ENCODE measurements at places on chromosomes 4 and X. TPM values are rescaled to one million over a fixed set of nuclear protein-coding genes. Genes with fewer than 3 reads are reported as not detected.

Gene ETNPPL
- total RNA-seq = not detected

Gene UTP14A
- 20.8 TPM for total RNA-seq

Gene USP17L30
- not detected for total RNA-seq

Gene RAB41
- not detected for total RNA-seq

Gene RGN
- total RNA-seq = 0.18 TPM

GRCh38 chr4:71261001-71261400 is 77.8 kb upstream of the SLC4A4 start:
- peak overlapping the region; percentile 0 for H3K27ac ChIP-seq
- peaks cover 2% of the 10 kb centered on the region for H3K27me3 ChIP-seq
- peaks cover 22% of the 10 kb centered on the region for H3K4me1 ChIP-seq
- DNase-seq = no peak
- peaks cover 13% of the 10 kb centered on the region for H3K36me3 ChIP-seq
- no peak overlapping the region for H3K4me3 ChIP-seq

DNA sequence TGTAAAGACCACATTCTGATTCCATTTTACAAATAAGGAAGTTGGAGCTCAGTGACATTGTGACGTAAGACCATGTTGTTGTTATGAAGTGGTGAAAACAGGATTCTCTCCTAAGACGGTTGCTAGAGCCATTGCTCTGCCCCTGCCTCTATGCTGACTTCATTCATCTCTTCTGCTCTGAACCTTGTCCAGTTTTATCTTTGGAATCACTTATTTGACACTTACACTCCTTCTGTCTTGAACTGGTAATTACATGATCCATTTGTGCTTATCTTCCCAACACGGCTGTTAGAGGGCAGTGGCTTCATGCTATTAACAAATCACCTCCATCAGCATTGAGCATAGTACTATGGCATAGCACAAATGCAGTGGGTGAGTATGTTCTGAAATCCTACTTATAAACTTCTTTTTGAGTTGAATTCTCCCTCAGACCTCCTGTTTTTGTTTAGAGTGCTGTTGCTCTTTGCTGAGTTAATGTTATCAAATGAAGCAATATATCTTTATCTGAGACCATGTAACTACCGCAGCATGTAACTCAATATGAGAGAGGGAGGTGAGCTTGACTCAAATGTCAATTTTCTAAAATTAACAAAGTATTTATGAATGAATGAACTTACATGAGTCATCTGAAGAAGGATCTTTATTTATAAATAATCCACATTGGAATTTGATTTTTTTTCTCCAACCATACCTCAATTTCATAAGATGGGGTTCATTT is 177.8 kb downstream of the RASL11B start:
- H3K4me1 ChIP-seq = peaks cover 13% of the 10 kb centered on the region
- no peak for DNase-seq
- peaks cover 7% of the 10 kb centered on the region for H3K36me3 ChIP-seq

- H3K4me3 ChIP-seq = no peak overlapping the region
- H3K27me3 ChIP-seq = no peaks in the 10 kb centered on the region
- DNase-seq = no peak
- H3K36me3 ChIP-seq = no peaks in the 10 kb centered on the region
- no peak overlapping the region for H3K27ac ChIP-seq
- no peaks in the 10 kb centered on the region for H3K4me1 ChIP-seq
These were observed 279.6 kb upstream of the CLNK start for GRCh38 chr4:10963958-10964703.

GRCh38 chr4:146534178-146534577 is 12.4 kb upstream of the SLC10A7 start:
- DNase-seq = no peak
- H3K36me3 ChIP-seq = no peaks in the 10 kb centered on the region
- no peaks in the 10 kb centered on the region for H3K4me1 ChIP-seq
- H3K27ac ChIP-seq = no peak overlapping the region

DNA sequence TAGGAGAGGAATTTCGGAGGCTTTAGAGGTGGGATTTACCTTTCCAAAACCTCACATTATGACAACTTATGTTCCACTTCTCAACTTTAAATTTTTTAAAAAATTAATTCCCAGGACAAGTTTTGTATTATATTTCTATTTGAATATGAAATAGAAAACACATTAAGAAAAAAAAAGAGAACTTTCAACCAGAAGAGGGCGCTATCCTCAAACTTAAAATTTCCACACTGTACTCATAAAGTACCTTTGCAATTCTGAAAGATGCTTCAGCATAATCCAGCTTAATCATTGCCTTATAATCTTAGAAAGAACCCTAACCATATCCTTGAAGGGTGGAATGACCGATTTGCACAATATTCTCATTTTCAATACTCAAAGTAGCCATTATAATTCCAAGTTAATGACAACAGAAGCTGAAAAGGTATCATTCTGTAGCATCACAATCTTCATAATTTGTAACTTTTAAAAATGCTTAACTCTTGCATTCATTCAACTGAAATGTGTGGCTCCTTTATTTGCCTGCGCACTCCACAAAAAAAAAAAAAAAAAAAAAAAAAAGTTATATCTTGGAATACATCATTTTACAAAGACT is 158.0 kb downstream of the KCNIP4 start:
- no peak for DNase-seq
- H3K27me3 ChIP-seq = no peaks in the 10 kb centered on the region
- peaks cover 29% of the 10 kb centered on the region for H3K4me1 ChIP-seq
- no peak overlapping the region for H3K4me3 ChIP-seq
- no peaks in the 10 kb centered on the region for H3K36me3 ChIP-seq

DNA sequence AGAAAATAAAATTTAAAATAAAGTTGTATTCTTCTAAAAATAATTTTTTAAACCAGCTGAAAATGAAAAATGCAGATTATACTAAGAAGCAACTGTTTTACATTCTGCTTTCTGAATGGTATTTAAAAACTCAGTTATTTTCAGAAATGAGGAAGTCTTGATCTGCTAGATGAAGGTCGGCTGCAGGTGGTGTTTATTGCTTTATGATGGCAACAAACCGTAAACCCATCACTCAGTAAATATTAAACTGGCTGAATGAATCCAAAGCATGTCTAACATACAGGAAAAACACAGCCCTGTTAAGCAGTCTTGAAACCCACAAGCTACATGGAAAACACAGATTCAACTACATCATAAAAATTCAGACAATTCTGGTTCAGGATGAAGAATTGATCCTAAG is 29.3 kb downstream of the DYNLT3 start:
- DNase-seq = no peak
- H3K4me1 ChIP-seq = no peaks in the 10 kb centered on the region
- no peak overlapping the region for H3K27ac ChIP-seq
- H3K36me3 ChIP-seq = no peaks in the 10 kb centered on the region

GRCh38 chr4:171025343-171025742 is 787.9 kb upstream of the GALNTL6 start:
- H3K27me3 ChIP-seq = no peaks in the 10 kb centered on the region
- H3K27ac ChIP-seq = no peak overlapping the region

DNA sequence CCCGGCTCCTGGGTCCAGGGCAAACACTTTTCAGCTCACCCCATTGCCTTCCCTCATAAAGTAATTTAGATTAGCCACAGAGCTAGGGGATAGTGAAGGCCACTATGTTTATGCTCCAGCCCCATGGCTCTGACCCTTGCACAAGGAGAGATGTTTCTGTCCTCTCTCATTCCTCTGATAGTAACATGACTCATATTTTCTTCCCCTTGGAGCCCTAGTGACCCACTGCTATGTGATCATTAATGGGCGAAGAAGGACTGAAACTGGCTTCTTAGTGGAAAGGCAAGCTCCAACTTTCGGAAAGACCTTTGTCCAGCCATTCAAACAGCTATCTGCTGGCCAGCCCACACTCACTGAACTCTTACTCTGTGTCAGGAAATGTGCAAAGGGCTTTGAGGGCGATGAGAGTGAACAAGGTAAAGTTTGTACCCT is 12.3 kb downstream of the CLDN2 start:
- H3K36me3 ChIP-seq = no peaks in the 10 kb centered on the region
- no peak overlapping the region for H3K27ac ChIP-seq
- no peak for DNase-seq
- peaks cover 13% of the 10 kb centered on the region for H3K4me1 ChIP-seq
- H3K27me3 ChIP-seq = no peaks in the 10 kb centered on the region
- H3K4me3 ChIP-seq = no peak overlapping the region

- H3K36me3 ChIP-seq = peaks cover 2% of the 10 kb centered on the region
- H3K4me1 ChIP-seq = peaks cover 69% of the 10 kb centered on the region
- H3K27me3 ChIP-seq = no peaks in the 10 kb centered on the region
- DNase-seq = no peak
These were observed 92.6 kb downstream of the TSPAN5 start for GRCh38 chr4:98565681-98566301.

DNA sequence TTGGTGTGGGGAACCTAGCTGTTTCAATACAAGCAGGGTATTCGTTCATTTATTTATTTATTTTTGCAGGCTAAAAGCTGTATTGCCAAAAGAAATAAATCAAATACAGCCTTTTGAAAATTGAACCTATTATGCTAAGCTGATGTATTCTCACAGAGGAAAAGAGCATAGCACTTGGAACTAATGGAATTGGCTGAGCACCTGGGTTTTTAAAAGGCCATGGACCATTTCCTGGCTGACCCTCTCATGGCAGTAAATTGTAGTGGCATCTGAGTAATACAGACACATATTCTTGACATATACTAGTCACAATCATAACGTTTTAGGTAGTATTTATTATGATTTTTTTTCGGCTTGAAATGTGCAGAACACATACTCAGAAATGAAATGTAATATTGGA is 71.8 kb upstream of the ALG13 start:
- no peak for DNase-seq
- peaks cover 3% of the 10 kb centered on the region for H3K27me3 ChIP-seq
- H3K4me1 ChIP-seq = no peaks in the 10 kb centered on the region
- H3K27ac ChIP-seq = no peak overlapping the region
- H3K36me3 ChIP-seq = no peaks in the 10 kb centered on the region

GRCh38 chr4:159296061-159296460 is 193.2 kb downstream of the RAPGEF2 start:
- H3K36me3 ChIP-seq = no peaks in the 10 kb centered on the region
- no peak overlapping the region for H3K27ac ChIP-seq
- H3K4me3 ChIP-seq = no peak overlapping the region
- DNase-seq = no peak
- H3K4me1 ChIP-seq = peaks cover 40% of the 10 kb centered on the region

DNA sequence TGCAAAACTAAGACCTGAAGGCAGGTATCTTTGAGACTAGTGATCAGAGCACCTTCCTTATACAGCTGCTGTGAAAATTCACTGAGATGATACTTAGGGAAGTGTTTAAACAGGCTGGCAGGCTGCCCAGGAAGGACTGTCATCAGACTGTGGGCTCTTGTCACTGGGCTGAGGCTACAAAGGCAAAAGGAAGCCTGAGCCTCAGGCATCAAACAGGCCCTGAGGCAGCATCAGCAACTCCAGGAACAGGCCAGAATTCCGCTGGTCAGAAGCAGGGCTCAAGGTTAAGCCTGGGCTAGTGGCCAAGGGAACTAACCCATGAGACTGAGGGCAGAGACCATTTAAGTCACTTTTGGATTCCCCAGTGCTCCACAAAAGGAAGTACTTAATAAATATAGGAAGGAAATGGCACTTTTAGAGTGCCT is 12.8 kb downstream of the PJA1 start:
- H3K27me3 ChIP-seq = no peaks in the 10 kb centered on the region
- H3K36me3 ChIP-seq = no peaks in the 10 kb centered on the region

- no peaks in the 10 kb centered on the region for H3K36me3 ChIP-seq
- H3K27ac ChIP-seq = peak overlapping the region; percentile 95
- no peaks in the 10 kb centered on the region for H3K27me3 ChIP-seq
- peaks cover 43% of the 10 kb centered on the region for H3K4me1 ChIP-seq
These were observed 837.4 kb downstream of the TRIML1 start for GRCh38 chr4:188976644-188977115.

- peaks cover 4% of the 10 kb centered on the region for H3K27me3 ChIP-seq
- no peak overlapping the region for H3K4me3 ChIP-seq
- H3K36me3 ChIP-seq = no peaks in the 10 kb centered on the region
- H3K4me1 ChIP-seq = no peaks in the 10 kb centered on the region
These were observed 207.3 kb upstream of the CLNK start for GRCh38 chr4:10891866-10892265.

GRCh38 chrX:119359618-119360382 is 39.3 kb upstream of the SLC25A43 start:
- H3K4me1 ChIP-seq = no peaks in the 10 kb centered on the region
- no peak overlapping the region for H3K4me3 ChIP-seq
- H3K27ac ChIP-seq = no peak overlapping the region
- DNase-seq = no peak
- H3K36me3 ChIP-seq = no peaks in the 10 kb centered on the region

GRCh38 chr4:170008371-170008770 is 17.8 kb downstream of the MFAP3L start:
- DNase-seq = no peak
- no peaks in the 10 kb centered on the region for H3K4me1 ChIP-seq
- no peak overlapping the region for H3K4me3 ChIP-seq
- H3K36me3 ChIP-seq = no peaks in the 10 kb centered on the region
- H3K27me3 ChIP-seq = no peaks in the 10 kb centered on the region
- H3K27ac ChIP-seq = no peak overlapping the region
